Right kidney (tissue), 9 donors: ENCODE measurements at places on chromosomes 2 and 18.

- no peak for DNase-seq
Observed at GRCh38 chr2:20509770-20510490, 63.1 kb downstream of the RHOB start.

- no peak for DNase-seq
Observed at GRCh38 chr2:98824256-98825019, 93.5 kb upstream of the MGAT4A start.

GRCh38 chr18:79305911-79306310 lies 89.8 kb upstream of the NFATC1 start:
- DNase-seq: no peak

DNA sequence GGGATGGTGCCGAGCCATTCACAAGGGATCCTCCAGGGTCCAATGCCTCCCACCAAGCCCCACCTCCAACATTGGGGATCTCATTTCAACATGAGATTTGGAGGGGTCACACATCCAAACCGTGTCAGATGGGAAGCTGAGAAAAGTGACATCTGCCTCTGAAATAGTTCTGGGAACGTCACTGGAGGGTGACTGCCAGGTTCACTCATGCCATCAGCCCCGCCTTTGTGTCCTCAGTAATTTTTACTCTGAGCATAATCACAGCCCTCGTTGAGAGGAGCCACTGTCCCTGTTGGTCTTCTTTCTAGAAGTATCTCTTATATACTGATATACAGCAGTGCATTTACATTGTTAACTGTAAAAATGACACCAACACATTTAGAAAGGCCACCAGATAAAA lies 67.4 kb downstream of the KLHL29 start:
- no peak for DNase-seq

DNA sequence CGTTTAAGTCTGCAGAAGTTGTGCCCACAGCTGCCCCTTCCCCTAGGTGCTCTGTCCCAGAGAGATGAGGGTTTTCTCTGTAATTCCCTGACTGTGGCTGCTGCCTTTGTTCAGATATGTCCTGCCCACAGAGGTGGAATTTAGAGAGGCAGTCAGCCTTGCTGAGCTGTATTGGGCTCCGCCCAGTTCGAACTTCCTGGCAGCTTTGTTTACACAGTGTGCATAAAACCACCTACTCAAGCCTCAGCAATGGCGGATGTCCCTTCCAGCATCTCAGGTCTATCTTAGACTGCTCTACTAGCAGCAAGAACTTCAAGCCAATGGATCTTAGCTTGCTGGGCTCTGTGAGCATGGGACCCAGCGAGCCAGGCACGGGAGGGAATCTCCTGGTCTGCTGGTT lies 48.1 kb downstream of the LHCGR start:
- DNase-seq: no peak

GRCh38 chr2:98935111-98935770 lies 784 bp downstream of the CRACDL start:
- DNase-seq: no peak
